ENCODE measurements at places on chromosomes 7 and 10. TPM values are rescaled to one million over a fixed set of nuclear protein-coding genes. Genes with fewer than 3 reads are reported as not detected.

LMOD2 gene
- total RNA-seq: not detected

ZNF248 gene
- total RNA-seq: 5.5 TPM

TMEM72 gene
- not detected for total RNA-seq

ADAM22 gene
- total RNA-seq: 2.3 TPM

OR2A1 gene
- not detected for total RNA-seq

ARHGAP22 gene
- not detected for total RNA-seq

LEP gene
- not detected for total RNA-seq

All from activated naive CD8-positive, alpha-beta T cell treated with anti-CD3 and anti-CD28 coated beads for 36 hours (primary cell).